Tracheal epithelial cell (primary cell): ENCODE measurements at places on chromosomes 13 and 19. TPM values are rescaled to one million over a fixed set of nuclear protein-coding genes. Genes with fewer than 3 reads are reported as not detected.

The ADGRE3 gene
- total RNA-seq = not detected in 2 replicates

The ZFP14 gene
- 1.4 and 2.6 TPM in 2 replicates for total RNA-seq

The CAPN12 gene
- total RNA-seq = 5.3 and 7.7 TPM in 2 replicates

The TARM1 gene
- not detected in 2 replicates for total RNA-seq

The CEACAM8 gene
- not detected in 2 replicates for total RNA-seq

The SLC10A2 gene
- total RNA-seq = not detected in 2 replicates

The GGN gene
- total RNA-seq = under 0.01 TPM in 1 of 2 replicates, not detected in the other

The ACP7 gene
- total RNA-seq = 0.43 and 1.4 TPM in 2 replicates

The SLC25A41 gene
- 0.21 and 0.24 TPM in 2 replicates for total RNA-seq

The ACER1 gene
- not detected in 2 replicates for total RNA-seq
